ENCODE measurements at places on chromosomes 7 and 10. TPM values are rescaled to one million over a fixed set of nuclear protein-coding genes. Genes with fewer than 3 reads are reported as not detected.

GRCh38 chr10:34861293-34862021 is 46.4 kb upstream of the PARD3 start:
- no peak for DNase-seq

- DNase-seq = no peak
Measured at GRCh38 chr10:14616955-14617730, 157.6 kb downstream of the FAM107B start.

GRCh38 chr7:127591591-127591990 is 1.9 kb upstream of the FSCN3 start:
- DNase-seq = no peak

DNA sequence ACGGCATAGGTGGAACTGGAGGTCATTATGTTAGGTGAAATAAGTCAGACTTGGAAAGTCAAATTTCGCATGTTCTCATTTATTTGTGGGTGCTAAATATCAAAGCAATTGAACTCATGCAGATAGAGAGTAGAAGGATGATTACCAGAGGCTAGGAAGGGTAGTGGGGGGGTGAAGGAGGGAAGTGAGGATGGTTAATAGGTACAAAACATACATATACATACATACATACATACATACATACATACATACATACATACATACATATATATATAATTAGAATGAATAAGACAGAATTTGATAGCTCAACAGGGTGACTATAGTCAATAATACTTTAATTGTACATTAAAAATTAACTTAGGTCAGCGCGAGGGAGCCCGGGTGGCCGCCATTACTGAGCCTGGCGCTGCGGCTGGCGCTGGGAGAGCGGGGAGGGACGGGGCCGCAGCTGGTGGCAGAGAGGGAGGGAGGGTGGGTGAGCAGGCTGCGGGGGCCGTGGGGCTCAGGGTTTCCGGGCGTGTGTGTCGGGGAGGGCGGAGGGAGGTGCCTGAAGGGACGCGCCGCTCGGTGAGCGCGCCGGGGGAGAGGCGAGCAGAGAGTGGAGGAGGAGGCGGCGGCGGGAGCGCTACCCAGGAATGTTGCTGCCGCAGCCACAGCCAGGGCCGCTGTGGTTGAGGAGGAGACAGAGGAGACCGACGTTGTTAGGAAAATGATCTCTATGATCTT is 85.8 kb upstream of the EGFR start:
- DNase-seq = no peak

DNA sequence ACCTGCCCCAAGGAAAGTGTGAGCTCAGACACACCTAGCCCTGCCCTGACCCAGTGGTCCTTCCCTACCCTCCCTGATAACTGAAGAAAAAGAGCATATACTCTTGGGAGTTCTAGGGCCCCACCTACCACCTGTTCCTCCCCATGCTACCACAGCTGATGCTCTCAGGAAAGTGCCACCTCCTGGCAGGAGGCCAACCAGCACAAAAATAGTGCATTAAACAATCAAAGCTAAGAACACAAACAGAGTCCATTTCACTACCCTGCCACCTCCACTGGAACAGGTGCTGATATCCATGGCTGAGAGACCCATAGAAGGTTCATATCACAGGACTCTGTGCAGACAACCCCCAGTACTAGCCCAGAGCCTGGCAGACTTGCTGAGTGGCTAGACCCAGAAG is 288.6 kb upstream of the PHF14 start:
- no peak for DNase-seq

DNA sequence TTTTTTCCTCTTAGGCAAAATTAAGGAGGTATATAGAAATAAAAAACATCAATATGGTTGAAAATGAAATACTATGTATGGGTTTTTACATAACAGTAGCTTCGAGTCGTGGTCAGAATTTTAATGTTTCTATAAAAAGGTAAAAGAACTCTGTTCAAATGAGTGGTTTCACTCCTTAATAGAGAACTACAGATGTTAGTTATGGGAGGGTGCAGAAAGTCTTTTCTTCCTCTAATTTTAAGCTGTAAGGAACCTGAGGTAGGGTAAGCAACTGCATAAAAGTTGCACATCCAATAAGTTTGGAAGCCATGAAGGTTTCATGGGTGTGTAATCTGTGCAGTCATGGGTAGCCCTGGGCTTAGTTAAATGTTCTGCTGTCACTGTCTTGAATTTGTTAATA is 141.3 kb downstream of the SUGCT start:
- DNase-seq = no peak

Gene FLNC
- total RNA-seq = not detected

Data from naive thymus-derived CD4-positive, alpha-beta T cell (primary cell).